ENCODE measurements at places on chromosomes 4 and X.

- DNase-seq: no peak
These were observed 35.0 kb upstream of the BCOR start for GRCh38 chrX:40132751-40133150.

GRCh38 chrX:150212672-150213480 is 150.2 kb upstream of the MAMLD1 start:
- DNase-seq: no peak

DNA sequence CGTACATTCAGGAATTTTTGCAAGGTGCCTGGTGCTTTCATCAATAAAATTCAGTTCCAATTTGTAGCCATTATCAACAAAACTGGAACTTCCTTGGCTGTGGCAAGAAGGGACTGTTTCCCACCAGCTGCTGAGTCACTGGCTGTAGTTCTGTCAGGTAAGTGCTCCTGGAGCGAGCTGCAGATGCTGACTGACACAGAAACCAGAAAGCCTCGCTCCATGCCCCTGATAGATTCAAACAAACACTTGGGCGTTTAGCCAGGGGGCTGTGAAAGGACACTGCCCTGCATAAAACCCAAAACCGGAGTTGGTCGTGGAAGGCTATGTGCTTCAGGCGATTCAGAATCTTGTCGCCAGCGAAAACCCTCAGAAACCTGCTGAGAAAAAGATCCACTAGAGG is 188.4 kb upstream of the FAM9B start:
- DNase-seq: no peak

GRCh38 chr4:21452931-21453330 is 495.6 kb downstream of the KCNIP4 start:
- DNase-seq: no peak

- no peak for DNase-seq
These were observed 35.5 kb upstream of the SORBS2 start for GRCh38 chr4:185847352-185848097.

- DNase-seq: no peak
These were observed 61.7 kb upstream of the PLS3 start for GRCh38 chrX:115499112-115499805.

DNA sequence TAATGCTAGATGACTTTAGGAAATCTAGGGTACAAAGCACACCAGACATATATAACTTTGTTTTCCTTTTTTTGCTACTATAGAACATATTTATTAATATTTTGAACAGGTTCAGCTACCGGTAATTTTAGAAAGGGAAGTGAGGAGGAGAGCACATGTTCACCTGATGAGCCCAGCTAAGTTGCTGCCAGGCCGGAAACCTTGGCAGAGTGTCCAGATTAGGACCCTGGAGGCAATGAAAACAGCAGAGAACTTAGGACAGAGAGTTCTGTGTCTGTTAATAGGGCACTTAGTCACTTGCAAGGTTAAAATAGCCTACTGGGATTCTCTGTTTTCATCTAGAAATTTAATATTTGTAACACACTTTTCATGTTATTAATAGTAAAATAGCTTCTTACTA is 348.9 kb upstream of the CPEB2 start:
- no peak for DNase-seq

All from D721Med (cell line).